ENCODE measurements at places on chromosomes 4 and X.

DNA sequence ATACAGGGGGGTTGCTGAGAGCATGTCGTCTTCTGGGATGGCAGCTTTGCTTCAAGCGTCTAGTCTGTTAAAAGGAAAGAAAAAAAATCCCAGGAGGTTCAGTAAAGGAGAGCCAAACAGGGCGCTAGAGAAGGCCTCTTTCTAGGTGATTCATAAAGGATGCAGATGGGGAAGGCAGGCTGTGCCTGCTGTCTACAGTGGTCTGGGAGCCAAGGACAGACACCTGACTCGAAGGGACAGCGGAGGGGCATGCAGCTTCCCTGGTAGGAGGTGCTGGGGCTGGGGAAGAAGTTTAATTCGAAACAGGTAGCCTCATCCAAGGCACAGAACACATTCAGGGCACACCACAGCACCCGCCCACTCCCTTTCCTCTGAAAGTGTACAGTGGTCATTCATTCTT is 19.9 kb downstream of the BCOR start:
- no peak for DNase-seq

GRCh38 chrX:2872671-2873277 is 44.0 kb downstream of the GYG2 start:
- DNase-seq, result no peak

DNA sequence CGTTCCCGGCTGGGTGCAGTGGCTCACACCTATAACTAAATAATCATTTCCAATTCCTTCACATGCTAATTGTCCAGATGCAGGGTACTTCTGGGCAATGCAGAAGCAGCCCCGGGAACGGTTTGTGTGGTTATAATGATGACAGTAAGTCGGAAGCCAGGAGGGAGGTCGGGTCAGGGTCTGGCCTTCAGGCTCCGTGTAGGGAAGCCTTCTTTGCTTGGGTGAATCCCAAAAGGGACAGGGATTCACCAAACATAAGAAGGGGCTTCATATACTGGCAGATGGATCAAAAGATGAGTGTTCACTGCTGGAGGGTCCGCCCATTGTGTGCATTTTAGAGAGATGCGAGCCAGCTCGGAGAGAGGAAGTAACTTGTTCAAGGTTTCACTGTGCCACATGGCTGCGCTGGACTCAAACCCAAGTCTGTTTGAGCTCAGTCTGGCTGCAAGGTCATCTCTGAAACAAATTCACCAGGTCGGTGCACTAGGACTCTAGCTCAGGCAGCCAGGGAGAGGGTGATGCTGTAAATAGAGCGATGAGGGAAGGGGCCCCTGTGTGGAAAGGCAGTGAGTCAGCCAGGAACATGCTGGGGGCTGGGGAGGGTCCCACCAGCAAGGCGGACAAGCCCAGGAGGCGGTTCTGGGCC is 4.8 kb upstream of the KIAA0232 start:
- DNase-seq, result no peak

DNA sequence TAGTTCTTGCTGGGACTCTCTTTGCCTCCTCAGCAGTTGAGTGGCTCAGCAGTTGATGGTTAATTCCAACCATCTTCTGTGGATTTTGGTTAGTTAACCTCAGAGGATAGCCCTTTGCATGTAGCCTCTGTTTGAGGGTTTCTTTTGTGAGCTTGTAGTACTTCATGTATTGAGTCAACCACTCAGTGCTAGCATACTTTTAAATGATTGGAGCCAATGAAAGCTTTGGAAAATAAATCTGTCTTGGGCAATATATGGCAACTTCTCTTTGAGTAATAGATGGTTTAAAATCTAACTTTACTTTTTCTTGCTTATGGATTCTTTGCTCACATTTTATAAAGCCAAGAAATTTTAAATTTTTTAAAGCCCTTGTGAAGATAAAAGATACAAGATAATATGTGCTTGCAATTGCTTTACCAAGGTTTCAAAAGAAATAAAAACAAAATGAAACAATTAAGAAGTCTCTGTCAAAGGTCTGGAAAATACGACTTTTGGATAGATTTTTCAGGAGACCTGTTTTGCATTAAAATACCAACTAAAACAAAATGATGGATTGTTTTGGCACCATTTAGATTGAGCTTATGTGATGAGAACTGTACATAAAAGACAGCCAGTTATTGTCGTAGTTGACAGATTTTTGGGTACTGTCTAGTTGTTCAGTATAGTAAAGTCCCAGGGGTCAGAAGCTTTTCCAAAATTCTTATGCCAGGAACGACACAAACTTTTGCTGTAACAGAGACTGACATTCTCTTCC is 181.9 kb downstream of the SPRY1 start:
- DNase-seq, result no peak

DNA sequence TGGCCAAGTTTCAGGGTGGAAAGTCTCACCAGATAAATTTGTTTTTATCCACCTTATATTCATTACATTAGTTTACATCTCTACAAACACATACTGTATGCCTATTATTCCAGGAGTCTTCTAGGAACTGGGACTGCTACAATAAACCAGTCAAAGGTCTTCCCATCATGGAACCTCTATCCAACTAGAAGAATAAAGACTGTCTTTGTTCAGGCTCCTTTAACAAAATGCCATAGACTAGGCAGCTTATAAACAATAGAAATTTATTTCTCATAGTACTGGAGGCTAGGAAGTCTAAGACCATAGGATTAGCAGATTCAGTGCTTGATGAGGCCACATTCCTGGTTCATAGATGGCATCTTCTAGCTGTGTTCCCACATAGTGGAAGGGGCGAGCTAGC is 61.6 kb downstream of the PACRGL start:
- DNase-seq, result no peak

DNA sequence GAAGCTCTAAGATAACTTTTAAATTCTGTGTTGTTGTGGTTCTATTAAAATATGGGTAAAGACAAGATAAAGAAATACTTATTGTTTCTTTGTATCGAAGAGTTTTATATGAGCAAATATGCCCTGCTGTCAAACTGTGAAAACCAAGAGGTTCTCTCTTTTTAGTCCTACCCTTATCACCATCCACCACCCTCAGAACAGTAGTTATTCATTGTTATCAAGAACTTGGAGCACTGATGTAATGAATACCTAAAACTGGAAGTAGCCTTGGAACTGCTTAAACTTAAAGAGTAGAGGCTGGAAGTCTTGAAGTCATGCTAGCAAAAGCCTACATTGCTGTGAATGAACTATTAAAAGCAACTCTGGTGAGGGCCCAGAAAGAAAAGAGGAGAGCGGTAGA is 9.2 kb downstream of the PIR start:
- no peak for DNase-seq

- DNase-seq, result no peak
These were observed 570.3 kb downstream of the RAPGEF2 start for GRCh38 chr4:159673221-159673620.

DNA sequence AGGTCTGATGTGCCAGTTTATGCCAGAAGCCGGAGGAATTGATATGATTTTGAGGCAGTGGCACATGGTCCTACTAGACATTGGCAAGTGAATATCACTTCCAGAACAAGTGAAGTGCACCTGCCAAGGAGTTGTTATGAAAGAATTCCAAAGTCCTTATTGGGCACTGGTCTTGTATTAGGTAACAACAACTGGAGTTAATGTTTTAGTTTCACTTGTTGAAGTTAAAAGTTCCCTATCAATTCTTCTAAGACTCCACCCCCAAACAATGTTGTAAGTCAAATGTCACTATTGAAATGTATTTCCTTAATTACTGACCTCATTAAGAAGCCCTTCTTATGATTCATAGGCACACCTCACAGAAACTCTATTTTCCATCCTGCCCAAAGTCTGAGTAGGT is 3.1 kb downstream of the TET2 start:
- DNase-seq, result no peak

- DNase-seq, result no peak
These were observed 35.9 kb downstream of the SYTL4 start for GRCh38 chrX:100695991-100696390.

GRCh38 chrX:47446431-47446830 is 36.6 kb downstream of the ZNF41 start:
- no peak for DNase-seq

- peak; percentile 47 for DNase-seq
These were observed at the start of gene PRICKLE3 for GRCh38 chrX:49186125-49187027. Gene PRICKLE3 (minus strand): TSS chrX:49186373. CDS start chrX:49186297, 76 bp downstream.

DNA sequence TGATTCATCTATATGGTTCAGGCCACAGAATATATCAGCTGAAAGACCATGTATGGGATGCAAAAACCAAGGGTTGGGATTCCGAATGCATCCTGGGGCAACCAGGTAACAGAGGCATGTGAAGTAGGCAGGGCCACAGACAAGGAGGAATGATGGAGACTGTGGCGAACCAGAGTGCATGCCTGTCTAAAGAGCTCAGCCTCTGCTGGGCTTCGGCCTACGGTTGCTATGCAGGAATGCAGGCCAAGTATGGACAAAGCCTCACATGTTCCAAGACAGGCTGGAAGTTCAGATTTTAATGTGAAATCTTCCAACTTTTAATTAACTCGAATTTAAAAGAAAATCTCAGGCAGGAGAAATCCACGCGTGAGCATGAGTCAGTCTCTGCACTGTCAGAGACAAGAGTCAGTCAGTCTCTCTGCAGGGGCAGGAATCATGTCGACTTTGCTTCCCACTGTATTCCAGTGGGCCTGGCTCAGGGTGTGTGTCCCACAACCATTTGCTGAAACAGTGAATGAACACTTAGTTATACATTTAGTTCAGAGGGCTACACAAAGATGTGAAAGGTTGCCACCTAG is 344.4 kb downstream of the UNC5C start:
- no peak for DNase-seq

DNA sequence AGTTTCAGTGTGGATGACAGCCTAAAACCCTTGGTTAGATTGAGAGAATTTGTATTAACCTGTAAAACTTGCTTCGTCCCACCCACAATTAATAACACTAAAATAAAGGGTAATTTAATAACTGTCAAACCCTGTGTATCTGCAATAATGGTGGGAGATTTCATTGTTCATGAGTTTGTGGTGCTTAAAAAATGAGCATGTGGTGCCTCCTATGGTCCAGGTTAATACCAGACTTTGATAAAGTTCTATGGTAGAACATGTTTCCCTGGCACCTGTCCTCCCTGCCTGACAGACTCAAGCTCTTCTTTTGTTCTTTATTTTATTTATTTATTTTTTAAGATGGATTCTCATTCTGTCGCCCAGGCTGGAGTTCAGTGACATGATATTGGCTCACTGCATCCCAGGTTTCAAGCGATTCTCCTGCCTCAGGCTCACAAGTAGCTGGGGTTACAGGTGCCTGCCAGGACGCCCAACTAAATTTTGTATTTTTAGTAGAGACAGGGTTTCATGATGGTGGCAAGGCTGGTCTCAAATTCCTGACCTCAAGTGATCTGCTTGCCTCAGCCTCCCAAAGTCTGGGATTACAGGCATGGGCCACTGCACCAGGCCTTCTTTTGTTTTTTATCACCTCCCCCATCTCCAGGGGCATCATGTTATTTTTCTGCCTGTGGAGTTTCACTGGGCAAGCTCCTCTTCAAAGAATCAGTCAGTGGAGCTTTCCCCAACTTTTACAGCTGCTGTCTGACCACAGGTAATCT is 289.2 kb downstream of the NR3C2 start:
- DNase-seq, result no peak

GRCh38 chr4:1072830-1073446 is 40.4 kb downstream of the RNF212 start:
- no peak for DNase-seq

GRCh38 chr4:6330384-6330767 is 60.7 kb downstream of the WFS1 start:
- no peak for DNase-seq

DNA sequence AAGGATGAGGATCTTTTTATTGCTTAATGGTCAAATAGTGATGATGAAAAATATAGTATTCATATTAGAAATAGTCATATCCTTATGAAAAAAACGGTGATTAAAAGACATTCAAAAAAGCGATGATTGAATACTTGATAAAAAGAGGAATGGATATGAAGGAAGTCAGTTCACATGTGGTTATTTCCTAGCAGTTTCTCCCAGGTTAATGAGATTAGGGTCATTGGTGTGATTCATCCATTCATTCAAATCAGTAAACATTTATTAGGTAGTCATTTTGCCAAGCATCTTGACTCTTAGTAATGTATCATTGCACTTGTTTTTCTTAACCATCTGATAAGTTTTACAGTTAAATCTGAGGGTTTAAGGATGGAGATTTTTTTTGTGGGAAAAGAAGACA is 294.1 kb downstream of the ARHGAP24 start:
- DNase-seq, result no peak

DNA sequence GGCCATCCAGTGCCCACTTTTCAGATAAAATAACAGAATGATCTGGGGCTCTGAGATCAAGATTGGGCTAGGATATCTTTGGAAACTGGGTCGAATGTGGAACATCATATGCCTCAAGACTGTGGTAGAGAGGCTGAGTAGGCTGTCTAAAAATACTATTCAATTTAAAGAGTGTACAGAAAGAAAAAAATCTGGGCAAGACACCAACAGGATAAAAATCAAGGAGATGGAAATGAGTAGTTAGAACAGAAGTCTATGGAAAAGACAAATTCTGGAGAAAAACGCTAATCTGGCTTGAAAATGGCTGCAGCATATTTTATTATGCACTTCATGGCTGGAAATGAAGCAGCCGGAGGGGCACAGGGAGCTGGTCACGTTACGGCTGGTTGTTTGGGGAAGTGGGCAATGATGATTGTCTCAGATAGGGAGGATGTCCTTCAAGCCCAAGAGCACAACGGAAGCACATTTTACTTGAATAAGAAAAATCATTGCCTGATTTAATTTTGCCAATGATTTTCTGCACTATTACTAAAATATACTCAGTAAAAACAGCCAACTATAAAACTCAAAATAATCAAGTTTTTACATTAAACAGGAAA is 27.1 kb upstream of the MAPK10 start:
- no peak for DNase-seq

DNA sequence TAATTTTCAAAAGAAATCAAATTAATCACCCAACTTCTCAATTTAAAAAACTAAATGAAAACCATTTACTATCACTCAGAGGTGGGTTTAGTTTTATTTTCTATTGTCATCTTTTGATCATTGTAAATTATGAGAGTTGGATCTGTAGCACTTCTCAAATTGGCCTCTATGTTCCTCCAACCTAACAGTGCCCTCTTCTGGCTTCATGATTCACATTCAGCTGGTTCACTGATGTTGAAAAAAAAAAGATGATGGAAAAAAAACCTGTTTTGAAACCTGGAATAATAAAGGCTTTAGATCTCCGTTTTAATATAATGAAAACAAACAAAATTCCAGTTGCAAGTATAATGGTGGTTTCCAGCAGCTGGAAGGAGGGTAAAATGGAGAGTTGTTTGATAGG is 2.4 kb upstream of the NBDY start:
- DNase-seq, result no peak

Data from stimulated activated CD8-positive, alpha-beta memory T cell treated with anti-CD3 and anti-CD28 coated beads, Interleukin-4, amount 100 ng/mL, for 4 hours (primary cell).